ENCODE measurements at places on chromosomes 16 and 17. TPM values are rescaled to one million over a fixed set of nuclear protein-coding genes. Genes with fewer than 3 reads are reported as not detected.

- H3K27ac ChIP-seq, result peak overlapping the region; percentile 59
- H3K27me3 ChIP-seq, result no peaks in the 10 kb centered on the region
- H3K4me3 ChIP-seq, result peak overlapping the region; percentile 78
- DNase-seq, result no peak
These were observed 1.4 kb downstream of the YPEL3 start for GRCh38 chr16:30094541-30095165.

Gene CSF3
- not detected for total RNA-seq

Gene MPV17L
- 0.18 TPM for total RNA-seq

- no peaks in the 10 kb centered on the region for H3K4me1 ChIP-seq
- H3K4me3 ChIP-seq, result no peak overlapping the region
- no peak overlapping the region for H3K27ac ChIP-seq
- H3K36me3 ChIP-seq, result peaks cover 16% of the 10 kb centered on the region
These were observed 15.3 kb downstream of the ZZEF1 start for GRCh38 chr17:4127555-4127954.

Measured in CD8-positive, alpha-beta memory T cell (primary cell).